ENCODE measurements at places on chromosomes 7 and 10.
A peak's percentile ranks its signal among the peaks of the same experiment; 100 is the strongest.

GRCh38 chr10:70462349-70462984 lies 16.1 kb upstream of the PALD1 start:
- DNase-seq, result peak; percentile 67

- DNase-seq, result no peak
Observed at GRCh38 chr7:74287303-74288033, 1.7 kb upstream of the CLIP2 start.

GRCh38 chr10:127447197-127447596 lies 101.9 kb upstream of the NPS start:
- DNase-seq, result no peak

GRCh38 chr7:42831006-42831717 lies 80.7 kb downstream of the C7orf25 start:
- no peak for DNase-seq

GRCh38 chr10:125023862-125024496 lies 82.1 kb downstream of the ZRANB1 start:
- DNase-seq, result no peak

- no peak for DNase-seq
Observed at GRCh38 chr10:103186128-103186527, 6.9 kb downstream of the NT5C2 start.
